Liver (tissue), 10 donors: ENCODE measurements at places on chromosomes 2 and 18.
A peak's percentile ranks its signal among the peaks of the same experiment; 100 is the strongest.

DNA sequence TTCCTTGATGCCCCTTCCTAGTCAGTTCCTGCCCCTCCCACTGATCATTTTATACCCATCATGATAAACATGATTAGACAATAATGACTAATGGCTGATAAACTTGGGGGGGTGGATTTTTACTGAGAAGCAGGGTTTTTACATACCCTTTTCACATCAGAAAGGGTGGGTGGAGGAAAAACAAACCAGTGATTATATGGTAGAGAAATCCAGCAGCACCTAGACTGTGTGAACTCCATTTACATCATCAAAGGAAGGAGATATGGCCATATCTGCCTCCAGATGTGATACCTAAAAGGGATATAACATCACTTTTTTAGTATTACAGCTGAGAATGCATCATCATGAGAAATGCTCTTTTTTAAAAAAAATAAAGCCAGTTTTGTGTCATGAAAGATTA is 89.9 kb downstream of the ANKRD12 start:
- DNase-seq: no peak

DNA sequence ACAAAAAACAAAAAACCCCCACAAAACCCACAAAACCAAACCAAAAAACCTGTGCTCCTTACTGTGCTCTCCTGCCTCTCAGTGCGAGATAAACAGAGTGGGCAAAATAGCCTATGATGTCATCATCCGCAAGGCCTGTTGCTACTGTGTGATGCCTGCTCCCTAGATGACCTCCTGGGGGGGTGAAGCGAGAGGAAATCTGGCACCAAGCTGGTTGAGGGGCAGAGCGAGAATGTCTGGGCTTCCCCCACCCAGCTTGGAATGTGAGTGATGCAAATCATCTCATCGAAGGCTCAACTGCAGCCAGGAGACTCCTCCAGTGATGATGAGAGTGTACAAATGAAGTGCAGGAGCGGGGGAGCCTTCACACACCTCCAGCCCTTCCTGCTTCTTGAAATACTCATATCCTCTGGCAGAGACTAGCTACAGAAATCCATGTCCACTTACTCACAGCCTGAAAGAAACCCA is 57.7 kb upstream of the MAP4K3 start:
- no peak for DNase-seq

- DNase-seq: peak; percentile 91
Measured at GRCh38 chr18:57586251-57587049, at the start of gene FECH. FECH (minus strand) TSS chr18:57586702; CDS start chr18:57586620, 82 bp downstream.

DNA sequence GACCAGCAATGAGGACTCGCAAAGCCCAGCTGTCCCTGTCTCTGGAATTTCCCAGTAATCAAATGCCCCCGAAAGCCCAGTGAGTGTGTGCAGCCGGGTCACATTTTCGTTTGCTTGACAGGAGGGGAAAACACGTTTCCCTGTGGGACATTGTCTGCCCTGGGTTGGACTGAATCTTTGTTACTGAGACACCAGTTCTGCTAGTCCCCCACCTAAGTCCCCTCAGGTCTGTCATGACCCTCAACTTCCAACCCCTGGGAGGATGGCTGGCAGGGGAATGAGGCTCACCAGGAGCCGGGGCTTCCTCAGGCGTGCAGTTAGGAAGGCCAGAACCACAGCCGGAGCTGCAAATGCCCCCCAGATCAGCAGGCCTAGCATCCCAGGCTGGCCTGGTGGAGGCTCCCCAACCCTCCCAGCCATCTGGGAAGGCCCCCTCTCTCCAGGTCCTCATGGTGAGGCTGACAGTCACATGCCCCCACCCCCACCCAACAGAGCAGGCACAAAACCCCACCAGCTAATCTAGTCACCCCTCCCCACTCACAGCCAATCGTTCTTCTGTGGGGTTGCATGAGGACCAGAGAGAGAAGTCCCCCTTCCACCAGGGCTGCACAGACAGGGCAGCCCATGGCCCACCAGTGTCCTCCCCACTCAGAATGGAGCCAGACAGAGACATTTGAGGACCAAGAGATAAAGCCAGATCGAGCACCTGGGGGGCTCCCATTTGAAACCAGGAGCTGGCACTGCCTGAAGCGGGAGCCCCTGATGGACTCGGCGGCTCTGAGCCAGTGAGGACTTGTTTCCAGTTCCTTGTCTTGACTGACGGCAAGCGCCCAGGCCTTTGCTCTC is 33.6 kb downstream of the CYP26B1 start:
- peak; percentile 10 for DNase-seq

GRCh38 chr2:206442833-206443734 is at the start of gene ADAM23:
ADAM23 (plus strand) TSS chr2:206443532; CDS start chr2:206443867, 335 bp downstream.
- no peak for DNase-seq

DNA sequence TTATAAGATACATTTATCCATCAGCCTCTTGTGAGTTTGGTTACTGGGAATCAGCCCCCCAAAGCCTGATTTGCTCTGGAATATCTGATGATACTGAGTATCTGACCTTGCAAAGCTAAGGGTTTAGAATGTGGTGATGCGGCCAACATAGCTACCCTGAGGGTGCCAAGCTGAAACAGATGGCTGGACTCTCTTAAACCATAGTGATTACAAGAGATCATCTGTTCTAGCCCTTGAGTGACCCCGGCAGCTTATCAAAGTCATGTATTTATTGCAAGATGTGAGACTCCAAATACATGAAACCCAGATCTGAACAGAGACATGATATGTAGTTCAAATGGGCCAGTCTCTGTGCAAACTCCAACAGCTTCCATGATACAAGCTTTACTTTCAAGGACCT is 78.2 kb upstream of the CABLES1 start:
- DNase-seq: no peak

DNA sequence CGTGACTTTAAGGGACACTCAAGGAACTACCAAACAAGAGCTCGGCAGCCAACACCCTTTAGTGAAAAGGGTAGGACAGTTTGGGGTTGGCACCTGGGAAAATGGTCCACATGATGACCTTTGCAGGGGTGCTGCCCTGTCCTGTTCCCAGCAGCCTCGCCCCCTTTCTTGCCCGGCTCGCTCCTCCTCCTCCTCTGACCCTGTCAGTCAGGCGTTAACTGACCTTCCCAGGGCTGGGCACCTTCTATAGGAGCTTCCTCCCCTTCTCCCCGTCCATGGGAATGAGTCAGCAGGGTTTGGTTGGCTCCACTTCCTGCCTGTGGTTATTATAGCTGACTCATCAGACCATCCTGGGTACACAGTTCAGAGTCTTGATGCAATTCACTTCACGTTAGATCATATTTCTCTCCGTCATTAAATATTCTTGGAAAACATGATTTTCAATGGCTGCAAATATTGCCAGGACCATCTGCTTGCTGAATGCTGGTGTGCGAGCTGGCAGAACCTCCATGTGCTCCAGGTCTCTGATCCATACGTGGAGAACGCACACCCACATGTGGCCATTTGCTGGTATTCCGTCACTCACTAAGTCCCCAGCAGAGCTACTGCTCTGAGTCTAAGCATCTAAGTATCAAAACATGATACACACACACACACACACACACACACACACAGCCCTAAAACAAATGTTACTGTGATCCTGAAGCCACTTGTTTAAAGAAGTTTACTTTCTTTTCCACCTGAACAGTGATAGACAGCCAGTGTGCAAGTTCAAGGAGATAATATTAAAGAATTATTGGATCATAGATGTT is 185.0 kb downstream of the ANAPC1 start:
- DNase-seq: peak; percentile 67

DNA sequence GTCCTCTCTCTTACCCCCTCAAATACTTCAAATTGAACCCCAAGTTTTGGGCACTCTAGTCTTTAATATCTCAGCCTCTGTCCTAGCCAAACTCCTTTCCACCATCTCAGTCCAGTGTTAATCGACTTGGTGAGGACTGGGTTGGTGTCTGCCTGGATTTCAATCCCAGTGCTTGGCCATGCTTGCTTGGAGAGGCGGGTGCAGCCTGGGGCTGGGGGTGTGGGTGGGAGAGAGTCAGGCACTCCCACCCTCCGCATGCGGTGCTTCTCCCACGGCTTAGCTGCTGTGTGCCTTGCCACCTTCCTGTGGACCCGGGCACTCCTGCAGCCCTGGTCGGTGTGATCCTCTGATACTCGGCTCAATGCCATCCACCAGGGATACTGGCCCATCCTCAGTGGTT is 220.8 kb upstream of the HDAC4 start:
- no peak for DNase-seq

DNA sequence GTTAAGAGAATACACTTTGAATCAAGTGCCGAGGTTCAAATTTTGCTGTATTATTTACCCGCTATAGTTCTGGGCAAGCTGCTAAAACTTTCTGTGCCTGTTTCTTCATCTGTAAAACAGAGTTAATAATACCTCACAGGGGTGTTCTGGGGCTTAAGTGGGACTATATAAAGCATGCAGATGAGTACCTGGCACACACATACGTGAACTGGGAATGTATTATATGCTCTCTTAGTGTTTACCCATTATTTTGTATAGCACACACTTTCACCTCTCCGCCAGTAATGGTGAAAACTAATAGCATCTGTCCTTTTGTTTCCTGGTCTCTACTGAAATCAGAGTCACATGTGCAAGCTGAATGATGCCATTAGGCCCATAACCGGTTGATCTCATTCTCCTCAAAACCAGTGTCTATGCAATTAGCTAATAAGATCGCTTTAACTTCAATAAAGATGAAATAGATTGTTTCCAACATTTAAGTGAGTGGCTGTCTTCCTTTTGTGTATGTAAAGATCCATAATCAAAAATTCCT is 3.8 kb upstream of the CDKL4 start:
- DNase-seq: no peak

DNA sequence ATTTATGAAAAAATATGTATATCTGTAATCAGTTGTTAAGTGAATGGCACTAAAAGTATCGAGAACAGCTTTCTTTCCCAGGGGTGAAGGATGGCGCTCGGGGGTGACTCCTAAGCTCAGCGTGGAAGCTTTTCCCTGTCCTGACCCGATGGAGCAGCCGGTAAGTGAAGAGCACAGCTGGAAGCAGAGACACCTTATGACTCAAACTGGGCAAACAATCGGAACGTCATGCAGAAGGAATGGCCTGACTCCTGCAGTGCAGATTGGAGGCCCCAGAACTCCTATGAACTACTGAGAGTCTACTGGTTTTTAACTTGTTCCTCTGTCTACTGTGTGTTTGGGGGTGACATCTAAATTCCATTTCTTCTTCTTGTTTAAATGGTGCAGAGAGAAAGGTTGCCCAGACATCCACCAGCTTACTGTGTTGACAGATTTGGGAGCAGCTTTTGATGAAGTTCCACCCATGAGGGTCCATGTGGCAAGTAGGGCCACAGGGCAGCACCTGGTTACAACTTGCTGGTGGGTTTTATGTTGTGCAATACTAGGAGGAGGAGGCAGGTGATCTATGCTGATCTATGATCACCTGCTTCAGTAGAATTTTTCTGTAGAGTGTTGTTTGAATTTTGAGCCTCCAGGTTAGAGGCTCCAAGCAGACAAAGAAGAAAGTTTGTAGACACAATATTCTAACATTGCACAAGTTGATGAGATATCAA is 52.8 kb upstream of the TMEM182 start:
- DNase-seq: no peak

DNA sequence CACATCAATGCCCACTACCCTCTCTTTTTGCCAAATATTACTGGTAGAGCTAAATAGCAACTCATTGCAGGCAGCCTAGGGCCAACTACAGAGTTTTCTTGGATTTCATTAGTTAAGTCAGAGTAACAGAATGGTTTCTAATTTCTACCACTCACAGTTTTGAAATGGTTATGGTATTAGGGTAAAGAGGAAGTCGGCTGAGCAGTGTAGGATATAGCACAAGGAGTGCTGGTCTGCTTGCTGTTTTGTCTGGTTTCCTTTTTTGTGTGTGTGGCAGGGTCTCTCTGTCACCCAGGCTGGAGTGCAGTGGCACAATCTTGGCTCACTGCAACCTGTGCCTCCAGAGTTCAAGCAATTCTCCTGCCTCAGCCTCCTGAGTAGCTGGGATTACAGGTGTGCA is 289.2 kb upstream of the CCDC68 start:
- no peak for DNase-seq

GRCh38 chr2:164773091-164773490 is 68.5 kb downstream of the COBLL1 start:
- DNase-seq: no peak

- DNase-seq: no peak
Measured at GRCh38 chr2:85485815-85486214, 53.2 kb upstream of the MAT2A start.

DNA sequence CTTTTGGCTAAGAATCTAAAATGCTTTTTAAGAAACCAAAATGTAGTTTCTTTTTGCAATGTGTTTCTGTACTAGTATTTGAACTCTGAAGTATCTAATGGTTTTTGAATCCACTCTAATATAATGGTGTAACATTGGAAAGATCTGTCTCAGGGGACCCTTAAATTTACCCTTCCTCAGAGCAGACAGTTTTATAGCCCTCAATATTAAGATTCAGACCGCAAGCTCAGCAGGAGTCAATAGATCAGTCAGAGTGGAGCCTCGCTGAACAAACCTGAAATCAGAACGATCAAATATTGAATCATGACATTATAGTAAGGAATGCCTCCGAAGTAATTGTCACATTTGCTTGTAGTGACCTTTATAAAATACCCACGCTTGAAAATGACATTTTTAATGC is 18.3 kb downstream of the SGPP2 start:
- DNase-seq: no peak

- DNase-seq: no peak
Measured at GRCh38 chr18:13480571-13481255, 245.6 kb downstream of the FAM210A start.

DNA sequence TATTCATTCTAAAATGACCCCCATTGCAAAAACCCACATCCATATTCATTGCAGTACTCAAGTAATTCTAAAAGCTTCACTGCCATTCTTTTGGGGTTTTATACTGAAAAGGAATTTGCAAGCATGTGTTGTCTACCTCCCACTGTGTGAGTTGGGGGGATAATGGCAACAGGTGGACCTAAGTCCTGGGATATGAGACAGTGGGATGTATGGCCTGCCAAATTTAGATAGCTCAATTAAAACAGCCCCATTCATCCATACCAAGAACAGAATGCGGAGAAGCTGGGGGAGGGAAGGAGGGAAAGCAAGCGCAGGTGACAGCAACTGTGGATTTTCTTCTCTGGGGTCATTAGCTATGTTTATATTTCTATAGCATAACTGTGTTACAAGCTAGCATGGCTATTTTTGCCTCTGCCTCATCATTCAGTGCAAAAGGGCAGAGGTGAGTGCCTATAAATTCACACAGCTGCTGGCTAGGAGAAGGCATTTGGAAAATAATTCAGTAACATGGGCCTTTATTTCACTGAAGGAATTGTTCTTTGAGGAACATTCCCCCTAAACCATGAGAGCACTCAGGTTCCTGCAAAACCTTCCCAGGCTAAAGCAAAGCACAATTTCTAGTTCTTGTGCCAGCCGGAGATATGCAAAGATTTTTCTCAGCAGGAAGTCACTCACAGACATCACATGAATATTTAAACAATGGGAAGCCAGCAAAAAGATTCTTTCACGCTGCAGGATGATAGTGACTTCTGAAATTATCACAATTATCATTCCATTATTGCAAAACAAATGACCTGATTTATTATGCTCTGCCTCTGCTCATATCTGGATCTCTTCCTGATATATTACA is 393.9 kb upstream of the ACVR2A start:
- DNase-seq: no peak
